ENCODE measurements at places on chromosomes 4 and X.

DNA sequence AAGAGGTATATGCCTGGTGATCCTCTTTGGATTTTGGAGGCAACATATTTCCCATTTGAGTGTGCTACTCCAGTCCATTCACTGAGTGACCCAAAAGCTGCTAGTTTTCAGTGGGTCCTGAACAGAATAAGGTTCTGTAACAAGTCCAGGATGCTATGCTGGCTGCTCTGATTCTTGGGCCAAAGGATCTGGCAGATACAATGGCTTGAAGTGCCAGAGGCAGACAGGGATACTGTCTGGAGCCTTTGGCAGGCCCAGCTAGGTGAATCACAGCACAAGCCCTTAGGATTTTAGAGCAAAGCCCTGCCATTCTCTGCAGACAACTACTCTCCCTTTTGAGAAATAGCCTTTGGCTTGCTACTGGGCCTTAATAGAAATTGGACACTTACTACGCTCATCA, 40.6 kb downstream of the DCHS2 start:
- no peak for DNase-seq

DNA sequence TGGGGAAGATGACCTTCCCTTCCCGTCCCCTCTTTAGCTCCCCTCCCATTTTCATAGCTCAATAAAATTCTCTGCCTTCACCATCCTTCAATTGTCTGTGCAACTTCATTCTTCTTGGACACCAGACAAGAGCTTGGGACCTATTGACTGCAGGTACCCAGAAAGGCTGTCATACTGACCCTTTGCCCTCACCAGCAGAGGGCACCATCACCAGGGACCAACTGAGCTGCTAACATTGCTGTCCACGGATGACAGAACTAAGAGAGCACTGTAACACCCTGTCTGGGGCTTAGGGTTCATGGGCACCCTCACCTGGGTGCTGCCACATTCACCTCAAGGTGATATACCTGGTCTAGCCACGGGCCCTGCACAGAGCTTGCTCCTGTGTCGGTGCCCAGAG, 141.3 kb upstream of the VCX3B start:
- DNase-seq = no peak

DNA sequence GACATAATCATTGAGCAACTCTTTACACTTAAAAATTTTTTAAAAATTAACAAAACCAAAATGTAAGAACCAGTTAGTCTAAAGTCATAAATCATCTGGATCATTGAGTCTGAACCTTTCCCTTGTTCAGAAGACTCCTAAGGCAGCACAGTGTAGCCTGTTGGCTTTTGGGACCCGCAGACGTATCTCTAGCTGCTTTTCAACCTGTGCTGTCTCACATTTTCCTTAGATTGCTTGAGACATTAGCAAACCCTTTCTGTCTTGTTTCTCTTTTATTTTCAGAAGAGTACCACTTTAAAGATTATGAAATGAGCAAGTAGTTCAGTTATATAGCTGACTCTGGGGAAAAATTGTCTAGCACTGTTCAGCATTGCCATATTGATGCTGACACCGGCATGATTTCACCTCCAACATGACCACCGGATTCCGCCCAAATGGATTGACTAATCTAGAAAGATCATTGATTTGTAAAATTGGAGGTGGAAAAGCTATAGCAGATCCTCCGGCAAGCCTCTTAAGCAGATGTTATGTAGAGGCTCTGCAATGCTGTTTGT, 8.9 kb downstream of the TCEANC start:
- DNase-seq = no peak

DNA sequence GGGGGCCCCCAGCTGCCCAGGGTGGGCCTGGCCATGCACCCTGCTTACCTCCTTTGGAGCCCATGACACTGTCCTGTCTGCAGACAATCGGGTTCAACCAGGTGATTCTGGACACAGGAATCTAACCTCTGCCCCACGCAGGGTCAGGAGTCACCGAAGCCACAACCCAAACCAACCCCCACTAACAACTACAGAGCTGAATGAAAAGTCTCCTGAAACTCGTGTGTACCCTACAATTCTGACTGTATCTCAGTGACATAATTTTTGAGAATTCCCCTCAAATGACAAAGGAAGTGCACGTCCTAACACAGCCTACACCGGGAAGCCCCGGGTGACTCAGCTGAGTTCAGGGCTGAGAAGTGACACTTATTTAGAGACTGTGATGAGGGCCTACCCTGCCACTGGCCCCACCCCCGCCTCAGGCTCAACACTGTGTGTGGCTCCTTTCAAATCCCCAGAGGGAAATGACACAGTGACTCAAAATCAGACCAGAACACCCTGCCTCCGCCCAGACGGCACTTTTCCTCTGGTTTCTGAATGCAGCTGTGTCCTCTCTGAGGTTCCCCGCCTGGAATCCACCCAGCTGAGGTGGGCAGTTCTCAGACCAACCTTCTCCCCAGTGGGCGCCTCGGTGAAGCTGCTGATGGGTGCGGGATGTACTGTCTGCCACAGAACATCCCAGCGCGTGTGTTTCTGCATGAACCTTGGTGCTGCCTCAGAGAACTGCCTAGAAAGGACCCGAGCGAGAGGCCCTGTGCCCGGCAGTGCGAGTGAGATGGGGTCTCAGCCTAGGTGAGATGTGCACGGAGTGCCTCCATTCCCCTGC, 9.9 kb downstream of the TNIP2 start:
- peak; percentile 42 for DNase-seq

DNA sequence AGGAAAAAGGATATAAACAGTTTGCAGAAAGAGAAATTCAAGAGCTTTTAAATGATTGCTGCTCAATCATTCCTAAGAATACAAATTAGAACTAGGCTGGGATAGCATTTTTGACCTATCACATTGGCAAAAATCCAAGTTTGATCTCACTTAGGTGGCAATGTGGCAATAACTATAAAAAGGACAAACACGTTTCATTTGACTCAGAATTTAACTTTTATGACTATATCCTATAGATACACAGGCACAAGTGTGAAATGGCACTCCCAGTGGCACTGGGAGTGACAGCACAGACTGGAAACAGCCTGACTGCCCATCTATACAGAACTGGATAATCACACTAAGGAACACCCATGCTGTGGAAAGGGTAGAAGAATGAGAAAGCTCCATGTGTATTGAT, 11.1 kb downstream of the CENPU start:
- DNase-seq = no peak

DNA sequence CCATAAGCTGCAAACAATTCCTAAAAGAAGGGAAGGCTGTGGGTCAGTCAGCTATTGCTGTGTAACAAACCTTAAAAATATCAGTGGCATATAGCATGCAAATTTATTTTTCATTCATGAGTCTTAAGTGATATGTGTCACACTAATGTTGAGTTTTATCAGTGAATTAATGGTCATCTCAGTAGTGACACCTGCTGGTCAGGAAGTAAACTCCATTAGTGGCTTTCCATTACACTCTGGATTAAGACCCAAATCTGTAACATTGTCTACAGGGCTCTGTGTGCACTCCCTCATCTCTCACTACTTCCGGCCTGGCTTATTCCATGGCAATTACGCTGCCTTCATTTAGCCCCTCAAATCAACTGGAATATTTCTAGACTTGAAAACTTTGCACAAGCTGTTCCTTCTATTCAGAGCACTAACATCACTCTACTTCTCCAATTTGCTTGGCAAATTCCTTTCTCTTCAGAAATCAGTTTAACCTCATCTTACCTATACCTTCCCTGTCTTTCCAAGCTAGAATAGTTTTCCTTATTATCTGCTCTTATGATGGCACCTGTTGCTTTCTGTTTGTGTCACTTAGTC, 217.3 kb upstream of the TAPT1 start:
- DNase-seq = no peak

- no peak for DNase-seq
Observed at GRCh38 chrX:132576939-132577338, 88.1 kb upstream of the MBNL3 start.

GRCh38 chrX:149121206-149121920, 383.7 kb downstream of the IDS start:
- DNase-seq = no peak

DNA sequence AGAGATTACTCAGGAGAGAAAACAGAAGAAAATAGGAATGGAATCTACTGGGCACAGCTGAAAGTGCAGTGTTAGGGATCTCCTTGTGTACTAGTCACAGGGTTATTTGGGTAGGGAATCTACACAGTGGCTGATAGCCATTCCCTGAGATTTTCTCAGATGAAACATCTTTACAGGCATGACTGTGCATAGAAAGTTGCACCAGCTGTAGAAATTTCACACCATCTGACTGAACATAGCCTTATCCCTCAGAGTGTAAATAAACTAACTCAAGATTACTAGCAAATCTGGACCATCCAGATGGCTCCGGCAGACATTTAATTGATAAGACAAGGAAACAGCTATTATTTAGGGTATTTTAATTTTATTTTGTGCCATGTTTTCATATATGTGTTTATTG, 2053.5 kb upstream of the TENM3 start:
- no peak for DNase-seq

GRCh38 chrX:149909324-149910177, 19.8 kb upstream of the HSFX4 start:
- DNase-seq = no peak

- no peak for DNase-seq
Observed at GRCh38 chr4:78565971-78566372, 14.4 kb downstream of the ANXA3 start.

DNA sequence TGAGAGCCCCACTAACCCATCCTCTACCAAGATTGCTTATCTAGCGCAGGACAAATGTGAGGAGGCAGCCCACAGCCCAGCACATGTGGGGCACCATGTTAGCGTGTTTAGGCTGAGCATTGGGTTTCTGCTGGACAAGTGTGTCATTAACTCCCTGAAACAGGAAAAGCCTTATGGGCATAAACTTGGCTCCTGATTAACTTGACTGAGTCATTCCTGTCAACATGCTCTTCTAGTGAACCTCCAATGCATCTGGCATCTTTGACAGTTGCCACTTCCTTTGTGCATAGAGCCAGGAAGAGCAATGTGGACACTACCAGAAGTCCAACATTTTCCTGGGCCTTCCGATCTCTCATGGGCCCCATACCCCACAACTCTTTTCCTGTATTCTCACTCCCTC, 2.5 kb downstream of the SPIN2A start:
- DNase-seq = no peak

DNA sequence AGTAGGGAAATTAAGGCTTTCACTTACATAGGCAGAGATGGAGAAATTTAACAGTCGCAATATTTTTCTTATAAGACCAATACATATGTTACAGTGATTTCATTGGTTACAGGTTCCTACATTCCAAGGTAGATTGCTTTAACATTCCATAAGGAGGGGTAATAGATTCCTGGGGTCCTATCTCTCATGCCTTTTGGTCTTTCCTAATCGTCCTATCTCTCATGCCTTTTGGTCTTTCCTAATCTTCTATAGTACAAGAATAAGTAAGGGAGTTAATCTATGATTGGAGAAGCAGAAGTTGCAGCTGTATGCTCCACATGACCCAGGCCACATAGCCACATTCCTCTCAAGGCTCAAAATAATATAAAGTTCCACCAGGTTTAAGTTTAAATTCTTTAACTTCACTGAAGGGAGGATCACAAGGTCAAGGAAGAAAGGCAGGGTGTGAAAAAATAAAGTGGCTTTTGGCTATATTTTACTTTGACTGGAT, 285.0 kb upstream of the BOD1L1 start:
- DNase-seq = no peak

DNA sequence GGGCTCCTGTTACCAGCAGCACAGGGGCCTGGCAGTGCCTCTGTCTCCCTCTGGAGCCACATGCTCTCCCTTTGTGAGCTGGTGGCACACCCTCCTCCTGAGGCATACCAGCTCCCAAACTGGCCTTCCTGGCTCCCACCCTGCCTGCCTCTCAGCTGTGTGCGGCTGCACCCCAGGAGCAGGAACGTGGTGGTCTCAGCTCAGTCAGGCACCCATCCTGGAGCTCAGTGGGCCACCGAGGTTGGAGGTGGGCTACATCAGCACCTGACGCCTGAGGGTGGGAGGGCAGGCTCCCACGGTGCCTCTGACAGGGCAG, 85.9 kb upstream of the NKX1-1 start:
- DNase-seq = no peak

GRCh38 chrX:23134136-23134535, 134.4 kb downstream of the DDX53 start:
- DNase-seq = no peak

DNA sequence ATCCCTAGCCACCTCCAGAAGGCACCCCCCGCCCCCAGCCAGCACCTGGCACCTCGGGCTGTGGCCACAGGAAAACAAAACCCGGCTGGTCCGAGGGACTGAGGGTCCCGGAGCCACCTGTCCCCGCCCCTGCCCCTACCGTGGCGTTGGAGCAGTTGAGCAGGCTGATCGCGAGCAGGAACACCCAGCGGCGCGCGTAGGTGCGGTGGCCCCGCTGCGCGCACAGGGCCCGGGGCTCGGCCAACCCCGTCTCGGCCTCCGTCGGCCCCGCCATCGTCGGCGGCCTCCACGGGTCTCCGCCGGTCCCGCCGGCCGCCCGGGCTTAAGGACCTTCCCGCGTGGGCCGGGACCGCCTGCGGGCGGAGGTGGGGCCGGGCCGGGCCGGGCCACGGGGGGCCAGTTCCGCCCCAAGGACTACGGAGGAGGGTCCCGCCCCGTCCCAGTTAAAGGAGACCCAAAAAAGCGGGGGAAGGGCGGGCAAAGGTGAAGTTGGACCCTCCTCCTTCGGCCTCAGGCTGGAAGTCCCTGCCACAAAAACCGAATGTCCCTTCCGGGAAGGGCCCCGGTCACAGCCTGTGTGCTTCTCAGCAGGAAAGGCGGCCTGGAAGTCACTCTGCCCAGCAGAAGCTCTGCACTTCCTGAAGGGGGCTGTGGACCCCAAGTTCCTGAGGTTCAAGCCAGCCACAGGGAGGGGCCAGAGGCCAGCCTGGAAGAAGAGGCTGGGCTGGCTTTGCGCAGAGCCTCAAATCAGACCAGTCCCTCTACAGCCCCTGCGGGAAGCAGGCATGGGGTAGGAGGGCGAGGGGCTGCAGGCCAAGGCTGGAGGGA, at the start of gene SLC49A3:
Gene SLC49A3, minus strand, starts transcription at position 298 of the 828 bp plus-strand sequence. Its CDS starts 24 bp downstream, at position 274.
- DNase-seq = no peak

- DNase-seq = no peak
Observed at GRCh38 chr4:40199999-40200874, 3.4 kb downstream of the RHOH start.

- no peak for DNase-seq
Observed at GRCh38 chr4:43837171-43837570, 611.4 kb downstream of the KCTD8 start.

DNA sequence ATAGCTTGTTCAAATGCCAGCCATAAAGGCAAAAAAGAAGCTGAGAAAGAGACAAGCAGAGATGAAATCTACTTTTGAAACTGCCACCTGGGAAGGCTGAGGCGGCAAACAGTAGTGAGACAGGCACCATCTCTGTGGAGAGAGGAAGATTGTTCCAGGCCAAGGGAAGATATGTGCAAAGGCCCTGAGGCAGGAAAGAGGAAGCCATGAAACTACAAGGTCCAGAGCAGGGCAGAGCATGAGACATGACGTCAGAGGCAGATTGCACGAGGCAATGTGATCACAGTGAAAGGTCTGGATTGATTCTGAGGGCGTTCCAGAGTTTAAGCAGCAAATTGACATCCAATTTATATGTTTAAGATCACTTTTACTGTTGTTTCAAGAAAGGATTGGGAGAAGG, 226.1 kb downstream of the QDPR start:
- DNase-seq = no peak

- DNase-seq = no peak
Observed at GRCh38 chr4:1204286-1204827, 32.0 kb upstream of the SPON2 start.

- no peak for DNase-seq
Observed at GRCh38 chrX:136549226-136549625, 17.2 kb downstream of the VGLL1 start.

Measured in stimulated activated CD8-positive, alpha-beta memory T cell treated with anti-CD3 and anti-CD28 coated beads, Interleukin-7, amount 100 ng/mL, for 1 hour (primary cell).